ENCODE measurements at places on chromosomes 11 and 22.

- peak; percentile 53 for DNase-seq
Measured at GRCh38 chr11:32434356-32435151, 785 bp downstream of the WT1 start.

- DNase-seq = no peak
Measured at GRCh38 chr11:73194034-73194507, 24.0 kb upstream of the P2RY2 start.

DNA sequence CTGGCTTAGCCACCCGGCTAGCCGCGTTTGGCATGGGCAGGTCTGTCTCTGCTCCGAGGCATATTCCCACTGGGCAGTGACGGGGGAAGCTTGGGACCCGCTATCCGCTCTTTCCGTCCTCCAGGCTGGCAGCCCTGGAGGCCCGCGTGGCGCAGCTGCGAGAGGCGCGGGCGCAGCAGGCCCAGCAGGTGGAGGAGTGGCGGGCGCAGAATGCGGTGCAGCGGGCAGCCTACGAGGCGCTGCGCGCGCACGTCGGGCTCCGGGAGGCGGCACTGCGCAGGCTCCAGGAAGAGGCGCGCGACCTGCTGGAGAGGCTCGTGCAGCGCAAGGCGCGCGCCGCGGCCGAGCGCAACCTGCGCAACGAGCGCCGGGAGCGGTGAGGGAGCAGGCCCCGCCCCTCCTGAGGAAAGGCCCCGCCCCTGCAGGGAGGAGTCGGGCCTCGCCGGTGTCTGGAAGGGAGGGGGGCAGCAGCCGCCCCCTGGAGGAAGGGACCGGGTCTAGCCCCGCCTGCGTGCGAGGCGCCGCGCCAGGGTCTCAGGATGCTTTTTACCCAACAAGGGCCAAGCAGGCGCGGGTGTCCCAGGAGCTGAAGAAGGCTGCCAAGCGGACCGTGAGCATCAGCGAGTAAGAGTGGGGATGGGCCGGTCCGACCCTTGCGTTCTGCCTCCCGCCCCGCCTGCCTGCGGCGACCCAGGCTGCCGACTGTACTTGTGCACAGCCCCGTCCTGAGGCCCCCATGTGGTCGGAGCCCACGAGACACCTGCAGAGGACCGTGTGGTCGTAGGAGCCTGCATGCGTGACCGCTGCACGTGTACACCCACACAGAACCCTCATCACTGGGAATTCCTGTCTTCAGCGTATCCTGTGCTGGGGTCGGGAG is 7.9 kb downstream of the ATG16L2 start:
- DNase-seq = peak; percentile 94

DNA sequence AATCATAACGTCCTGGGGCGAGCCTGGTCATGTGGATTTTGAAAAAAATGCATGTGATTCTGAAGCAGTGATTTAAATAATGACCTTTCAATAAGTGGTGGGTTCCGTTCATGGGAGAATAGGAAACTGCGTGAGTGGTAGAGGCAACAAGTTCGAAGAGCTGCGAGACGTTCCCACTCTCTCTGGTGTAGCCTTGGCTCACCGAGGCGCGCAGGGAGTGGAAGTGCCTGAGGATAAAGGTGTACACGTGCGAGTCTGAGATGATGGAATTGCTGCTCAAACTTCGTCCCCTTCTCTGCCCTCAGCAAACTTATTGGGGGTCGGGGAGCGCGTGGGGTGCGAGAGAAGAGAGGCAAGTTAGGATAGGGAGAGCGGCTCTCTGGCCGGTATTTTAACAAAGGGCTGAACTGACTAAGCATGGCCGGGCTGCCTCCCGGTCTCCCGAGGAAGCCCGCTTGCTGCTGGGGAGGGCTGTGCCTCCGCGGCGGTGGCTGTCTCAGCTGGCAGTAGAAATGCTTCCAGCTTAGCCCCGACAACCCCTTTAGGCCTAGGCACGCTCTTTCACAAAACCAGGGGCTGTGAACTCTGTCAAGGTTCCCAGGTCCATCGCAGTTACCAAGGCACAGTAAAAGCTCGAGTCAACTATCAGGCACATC is 875 bp upstream of the STT3A start:
- DNase-seq = peak; percentile 64

GRCh38 chr11:70156291-70157037 is 46.6 kb upstream of the FADD start:
- no peak for DNase-seq

DNA sequence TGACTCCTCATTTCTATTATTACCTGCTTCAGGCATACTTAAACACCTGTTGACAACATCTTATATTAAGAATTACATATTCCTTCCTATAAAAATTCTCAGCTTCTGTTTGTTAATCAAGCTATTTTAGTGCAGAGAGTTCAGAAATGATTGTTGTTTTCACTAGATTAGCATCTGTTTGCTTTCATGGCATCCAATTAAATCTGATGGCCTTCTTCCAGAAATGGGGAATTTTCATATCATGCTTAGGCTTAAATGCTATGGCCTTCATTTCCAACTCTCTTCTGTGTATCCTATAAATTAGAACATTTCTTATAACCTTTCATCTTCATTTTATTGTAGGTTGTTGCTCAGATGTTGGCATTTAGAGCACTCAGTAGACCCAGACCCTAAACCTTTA is 180.0 kb downstream of the WNT11 start:
- no peak for DNase-seq

Data from T47D (cell line).